ENCODE measurements at places on chromosomes 7 and 10.

DNA sequence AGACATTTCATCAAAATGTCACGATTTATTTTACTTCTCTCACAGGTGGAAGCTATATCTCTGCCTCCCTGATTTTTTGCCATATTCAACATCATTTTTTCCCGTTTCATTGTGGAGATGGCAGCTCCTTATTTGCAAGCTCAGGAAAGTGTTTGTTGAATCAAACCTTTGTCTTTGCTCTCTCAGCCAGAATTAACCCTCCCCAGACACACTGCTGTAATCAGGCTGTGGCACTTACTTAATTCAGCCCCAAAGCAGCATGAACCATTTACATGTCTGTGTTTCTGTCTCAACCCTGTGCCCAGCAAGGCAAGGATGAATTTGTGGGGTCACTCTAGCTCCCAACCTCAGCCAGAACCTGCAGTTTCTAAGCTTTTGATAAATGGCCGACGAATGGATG, 397.2 kb downstream of the TCERG1L start:
- no peak for DNase-seq

DNA sequence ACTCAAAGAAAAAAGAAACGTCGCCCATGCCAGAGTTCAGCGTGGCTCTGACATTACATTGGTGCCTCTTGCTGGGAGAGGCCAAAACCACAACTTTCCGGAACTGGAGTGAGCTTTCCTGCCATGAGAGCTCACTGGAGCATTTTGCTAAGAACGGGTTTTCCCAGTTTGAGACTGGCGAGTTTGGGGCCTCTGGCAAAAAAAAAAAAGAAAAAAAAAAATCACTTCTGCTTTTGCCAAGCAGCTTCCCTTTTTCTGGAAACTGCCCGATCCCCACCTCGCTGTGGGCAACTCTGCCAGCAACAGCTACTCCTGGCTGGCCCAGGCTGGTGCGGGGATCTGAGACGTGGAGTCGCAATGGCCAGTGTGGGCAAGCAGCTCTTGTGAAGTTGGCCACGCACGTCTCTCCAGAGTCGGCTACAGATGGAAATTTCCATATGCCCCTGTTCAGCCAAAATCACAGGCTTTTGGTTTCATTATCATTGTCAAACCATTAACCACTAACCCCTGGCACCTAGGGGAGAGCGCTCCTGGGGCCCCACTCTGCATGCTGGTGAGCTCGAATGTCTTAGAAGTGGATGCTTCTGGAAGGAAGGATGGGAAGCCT, 25.7 kb downstream of the PRKAG2 start:
- DNase-seq = no peak

DNA sequence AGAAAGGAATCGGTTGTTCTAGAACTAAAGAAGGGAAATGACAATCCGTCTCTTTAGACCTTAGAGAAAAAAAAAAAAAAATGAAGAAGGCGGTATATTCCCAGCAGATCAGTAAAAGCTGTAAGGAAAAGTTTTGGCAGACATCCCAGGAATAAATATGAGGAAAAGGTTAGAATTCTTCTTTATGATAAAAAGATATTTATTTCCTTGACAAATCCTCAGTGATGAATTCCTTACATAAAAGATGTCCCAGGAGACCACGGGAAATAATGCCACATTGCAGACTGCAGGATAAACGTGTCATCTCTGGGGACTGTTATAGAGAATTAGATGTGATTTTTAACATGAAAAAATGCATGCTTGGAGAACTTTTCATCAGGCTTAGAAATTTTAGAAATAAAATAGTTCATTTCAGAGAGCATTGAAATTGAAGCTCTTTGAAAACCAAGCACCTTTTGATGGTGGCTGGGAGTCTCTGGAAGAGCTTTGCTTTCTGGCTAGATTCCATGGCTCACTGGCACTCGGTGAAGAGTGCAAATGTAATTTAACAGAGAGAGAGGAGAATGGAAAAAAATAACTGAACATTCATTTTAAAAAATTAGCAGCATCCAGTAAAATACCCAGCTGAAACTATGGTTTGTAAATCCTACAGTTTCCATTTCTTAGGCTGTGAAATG, 98.2 kb downstream of the PRPF18 start:
- no peak for DNase-seq

DNA sequence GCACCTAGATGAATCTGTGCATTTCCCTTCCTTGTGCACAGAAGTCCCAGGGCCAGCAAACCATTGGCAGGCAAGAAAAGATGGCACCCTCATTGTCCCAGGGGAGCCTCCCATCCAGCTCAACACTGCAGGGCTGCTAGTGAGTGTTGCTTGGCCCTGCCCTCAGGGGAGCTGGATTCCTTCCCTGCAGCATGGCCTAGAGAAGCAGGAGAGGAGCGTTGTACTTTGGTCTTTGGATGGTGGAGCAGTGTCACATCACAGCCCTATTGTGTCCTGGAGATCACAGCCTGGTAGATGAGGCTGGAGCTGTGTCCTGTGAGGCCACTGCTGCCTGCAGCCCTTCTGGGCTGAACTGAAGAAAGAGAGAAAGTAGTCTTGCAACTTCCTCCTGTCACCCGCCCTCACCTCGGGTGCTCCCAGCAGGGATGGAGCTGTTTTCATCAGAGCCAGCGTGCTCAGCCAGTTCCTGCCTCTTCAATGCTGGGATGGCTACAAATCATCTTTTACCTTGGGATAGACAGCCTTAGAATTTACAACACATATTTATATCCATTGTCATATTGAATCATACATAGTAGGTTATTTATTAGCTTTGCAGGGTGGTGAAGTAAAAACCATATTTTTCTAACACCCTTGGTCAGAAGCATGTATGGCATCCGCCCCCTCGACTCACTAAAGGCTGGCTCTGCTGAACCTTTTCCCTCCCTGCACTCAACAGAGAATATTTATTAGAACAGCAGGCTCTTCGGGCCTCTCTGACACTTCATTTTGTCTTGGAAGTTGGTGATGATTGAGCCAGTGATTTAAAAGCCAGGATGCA, 43.1 kb upstream of the FAM180A start:
- DNase-seq = no peak

GRCh38 chr10:84195044-84195830, 900 bp downstream of the CDHR1 start:
- no peak for DNase-seq

DNA sequence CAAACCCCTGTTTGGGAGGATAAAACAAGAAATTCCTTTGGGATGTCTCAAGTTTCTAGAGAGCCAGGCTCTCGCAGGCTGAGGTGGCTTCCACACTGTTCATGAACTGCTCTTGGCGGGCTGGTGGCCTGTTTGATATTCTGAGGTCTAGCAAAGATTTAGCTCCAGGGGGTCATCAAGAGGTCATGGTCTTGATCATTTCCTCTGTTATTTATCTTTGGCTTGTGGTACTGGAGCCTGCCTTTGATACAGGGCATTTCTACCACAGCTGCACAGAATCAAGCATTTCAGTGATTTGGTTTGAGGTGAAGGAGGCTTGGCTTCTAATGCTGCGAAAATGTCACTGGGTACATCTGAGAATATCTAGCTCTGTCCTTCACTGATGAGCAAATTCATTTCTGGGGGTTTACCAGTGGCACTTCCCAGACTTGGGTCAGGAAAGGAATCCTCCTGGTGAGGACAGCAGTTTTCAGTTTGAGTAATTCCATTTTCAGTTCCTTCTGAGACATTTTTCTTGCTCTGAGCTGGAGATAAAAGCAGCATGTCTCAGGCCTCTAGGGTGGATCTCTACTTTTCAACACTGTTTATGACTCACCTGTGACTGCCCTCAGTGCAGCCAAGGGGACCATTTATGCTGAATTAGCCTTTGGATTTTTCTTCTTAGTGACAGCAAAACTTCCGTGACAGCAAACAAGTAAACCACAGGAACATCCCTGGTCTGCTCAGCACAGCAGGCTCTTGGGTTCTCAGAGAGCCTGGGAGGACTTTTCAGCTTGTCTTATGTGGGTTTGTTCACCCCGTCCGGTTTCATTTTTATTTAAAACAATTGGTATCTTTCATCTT, 312.0 kb downstream of the RNLS start:
- DNase-seq = no peak

- DNase-seq = no peak
These were observed 278.5 kb downstream of the BICC1 start for GRCh38 chr10:58791137-58791536.

- DNase-seq = no peak
These were observed 1232.3 kb downstream of the REEP3 start for GRCh38 chr10:64753516-64753915.

DNA sequence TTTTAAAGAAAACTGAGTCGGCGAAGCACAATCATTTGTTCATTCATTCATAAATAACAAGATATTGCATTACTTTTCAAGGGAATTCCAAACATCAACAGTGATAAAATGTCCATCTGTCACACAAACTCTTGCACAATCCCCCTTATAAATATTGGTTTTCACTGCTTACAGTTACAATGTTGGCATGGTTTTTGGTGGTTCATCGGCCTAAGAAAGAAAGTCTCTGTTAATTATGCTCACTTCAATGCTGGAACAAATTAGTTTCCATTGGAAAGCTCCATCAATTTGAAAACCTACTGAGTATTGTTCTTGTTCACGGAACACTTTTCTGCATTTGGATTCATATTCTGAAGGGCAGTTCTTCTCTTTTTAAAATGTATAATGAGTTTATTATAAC, 188.5 kb downstream of the JAZF1 start:
- DNase-seq = no peak

DNA sequence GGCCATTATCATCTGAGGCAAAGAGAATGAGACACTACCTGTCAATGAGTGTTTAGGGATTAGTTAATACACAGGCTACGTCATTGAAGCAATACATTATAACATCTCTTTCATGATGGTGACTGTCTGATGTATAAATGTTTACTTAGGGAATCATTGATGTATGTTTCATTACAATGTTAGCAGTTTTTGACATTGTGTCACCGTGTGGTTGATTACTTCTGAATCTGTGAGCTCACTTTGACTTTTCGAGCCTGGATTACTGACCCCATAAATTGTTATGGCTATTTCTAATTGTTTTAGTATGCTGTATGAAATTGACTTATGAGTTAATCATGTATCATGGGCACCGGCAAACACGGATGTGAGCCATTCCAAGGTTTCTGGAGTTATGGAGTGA, 494.0 kb downstream of the MAGI2 start:
- no peak for DNase-seq

- DNase-seq = no peak
These were observed 83.5 kb downstream of the RELN start for GRCh38 chr7:103905997-103906396.

- no peak for DNase-seq
These were observed 35.5 kb downstream of the RBM20 start for GRCh38 chr10:110679486-110680272.

DNA sequence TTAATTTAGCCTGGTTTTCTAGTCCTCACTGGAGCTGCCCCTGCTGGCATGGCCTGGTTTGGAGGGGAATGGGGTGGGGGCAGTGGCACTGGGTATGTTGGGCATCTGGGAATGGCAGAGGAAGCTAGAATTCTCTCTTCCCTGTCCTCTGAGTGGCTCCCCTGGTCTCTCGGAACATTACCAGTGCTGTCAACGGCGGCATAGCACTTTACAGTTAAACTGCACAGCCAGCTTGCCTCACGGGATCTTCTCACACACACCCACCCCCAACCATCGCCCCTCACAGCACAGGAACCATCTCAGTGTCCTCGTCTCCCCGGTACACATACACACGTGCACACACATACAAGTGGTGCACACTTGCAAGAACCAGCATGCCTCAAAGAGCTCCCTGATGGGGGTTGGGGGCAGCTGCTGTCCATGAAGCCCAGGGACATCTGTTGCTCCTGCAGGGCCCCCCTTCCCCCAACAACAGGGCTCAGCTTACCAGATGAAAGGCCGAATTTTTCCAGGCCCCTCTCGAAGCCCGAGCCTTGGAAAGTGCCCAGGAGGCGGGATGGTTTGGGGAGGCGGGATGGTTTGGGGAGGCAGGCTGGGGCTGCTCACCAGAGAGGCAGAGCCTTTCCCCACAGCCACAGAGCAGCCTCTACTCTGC, 41.0 kb downstream of the TSPAN15 start:
- DNase-seq = no peak

DNA sequence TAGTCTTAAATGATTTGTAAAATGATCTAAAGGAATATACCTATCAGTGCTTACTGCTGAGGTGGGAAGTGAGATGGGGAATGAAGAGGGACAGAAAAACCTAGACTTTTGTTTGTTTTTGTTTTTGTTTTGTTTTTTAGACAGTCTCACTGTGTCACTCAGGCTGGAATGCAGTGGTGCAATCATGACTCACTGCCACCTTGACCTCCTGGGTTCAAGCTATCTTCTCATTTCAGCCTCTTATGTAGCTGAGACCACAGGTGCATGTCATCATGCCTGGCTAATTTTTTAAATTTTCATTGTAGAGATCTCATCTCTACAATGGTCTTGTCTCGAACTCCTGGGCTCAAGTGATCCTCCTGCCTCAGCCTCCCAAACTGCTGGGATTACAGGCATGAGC, 116.4 kb upstream of the SEM1 start:
- no peak for DNase-seq

DNA sequence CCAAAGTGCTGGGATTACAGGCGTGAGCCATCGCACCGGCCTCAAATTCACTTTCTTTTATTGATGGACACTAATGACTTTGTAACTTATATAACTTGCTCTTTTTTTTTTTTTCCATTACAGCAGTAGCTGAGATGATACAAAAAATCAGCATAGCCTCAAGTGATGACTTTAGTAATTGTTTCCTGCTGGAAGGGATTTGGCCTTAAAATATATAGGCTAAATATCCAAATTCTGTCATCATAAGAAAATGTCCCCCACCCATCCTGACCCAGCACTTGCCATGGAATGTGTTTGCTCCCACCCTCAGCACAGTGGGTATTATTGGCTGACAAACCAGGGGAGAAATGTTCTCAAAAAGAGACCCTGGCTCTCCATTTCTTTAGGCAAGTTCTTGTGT, 1264.1 kb upstream of the AUTS2 start:
- DNase-seq = no peak

Measured in testis (tissue), 5 donors.